ENCODE measurements at places on chromosomes 6 and 20.

DNA sequence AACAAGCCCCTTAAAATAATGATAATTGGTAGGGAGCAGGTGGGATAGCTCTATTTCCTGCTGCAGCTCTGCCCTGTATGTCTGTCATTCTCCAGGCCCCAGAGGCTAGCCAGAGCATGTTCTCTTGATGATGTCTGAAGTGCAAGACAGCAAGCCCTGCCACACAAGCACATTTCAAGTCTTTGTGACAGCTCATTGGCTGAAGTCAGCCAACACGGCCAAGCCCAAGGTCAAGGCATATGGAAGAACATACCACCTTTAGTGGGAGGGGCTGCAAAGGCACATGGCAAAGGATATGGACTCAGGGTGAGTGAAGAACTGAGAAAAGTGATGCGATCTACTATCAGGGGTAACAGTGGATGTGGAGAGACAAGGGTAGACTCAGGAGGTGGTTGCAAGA, 116.1 kb downstream of the PRND start:
- no peak for DNase-seq

- DNase-seq, result no peak
These were observed 79.8 kb downstream of the PRDM1 start for GRCh38 chr6:106165885-106166485.

DNA sequence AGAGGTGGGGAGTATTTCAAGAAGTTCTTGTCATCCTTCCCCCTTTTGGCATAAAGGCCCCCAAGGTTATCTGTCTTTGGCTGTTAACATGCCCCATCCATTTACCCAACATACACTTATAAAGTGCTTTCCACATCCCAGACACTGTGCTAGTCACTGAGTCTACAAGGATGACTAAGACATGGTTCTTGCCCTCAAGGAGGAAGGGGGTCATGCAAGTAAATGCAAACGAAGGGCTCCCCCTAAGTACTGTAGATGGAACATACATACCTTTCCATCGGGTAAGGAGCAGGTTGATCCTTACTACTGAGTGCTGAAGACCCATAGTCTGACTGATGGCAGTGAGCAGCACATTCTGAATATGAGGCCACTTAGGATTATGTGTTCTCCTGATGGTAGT, 38.3 kb downstream of the HECA start:
- DNase-seq, result no peak

- DNase-seq, result no peak
These were observed 39.3 kb downstream of the PCNA start for GRCh38 chr20:5080384-5080877.

DNA sequence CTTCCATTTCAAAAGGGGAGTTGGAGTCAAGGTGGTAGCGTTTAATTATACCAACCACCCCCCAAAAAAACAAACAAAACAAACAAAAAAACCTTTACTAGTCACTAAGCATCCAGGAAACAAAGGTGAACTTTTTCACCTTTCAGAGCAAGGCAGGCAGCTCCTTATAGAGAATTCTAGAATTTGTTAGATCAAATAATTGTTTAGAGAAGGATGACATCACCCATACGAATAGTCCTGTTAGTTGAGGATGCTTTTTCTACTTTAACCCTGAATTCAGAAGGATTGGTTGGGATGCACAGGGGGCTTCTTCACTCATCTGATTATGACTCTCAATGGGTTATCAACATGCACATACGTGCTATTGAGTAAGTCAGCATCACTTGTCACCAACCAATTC, 44.3 kb downstream of the GNAS start:
- DNase-seq, result no peak

DNA sequence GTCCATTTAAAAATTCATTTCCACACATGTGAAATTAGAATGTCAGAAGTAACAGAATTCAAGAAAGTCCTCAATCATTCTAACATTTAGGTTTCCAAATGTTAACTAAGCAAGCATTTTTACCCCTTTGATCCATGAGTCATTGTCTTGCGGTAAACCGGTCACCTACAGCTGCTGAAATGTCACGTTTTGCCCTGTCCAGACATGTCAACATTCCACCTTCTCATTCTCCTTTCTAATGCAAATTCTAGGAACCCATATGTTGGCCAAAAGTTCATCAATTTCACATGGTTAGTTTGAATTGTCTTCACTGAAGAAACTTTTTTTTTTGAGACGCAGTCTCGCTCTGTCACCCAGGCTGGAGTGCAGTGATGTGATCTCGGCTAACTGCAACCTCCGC, 117.2 kb downstream of the IPCEF1 start:
- DNase-seq, result no peak

DNA sequence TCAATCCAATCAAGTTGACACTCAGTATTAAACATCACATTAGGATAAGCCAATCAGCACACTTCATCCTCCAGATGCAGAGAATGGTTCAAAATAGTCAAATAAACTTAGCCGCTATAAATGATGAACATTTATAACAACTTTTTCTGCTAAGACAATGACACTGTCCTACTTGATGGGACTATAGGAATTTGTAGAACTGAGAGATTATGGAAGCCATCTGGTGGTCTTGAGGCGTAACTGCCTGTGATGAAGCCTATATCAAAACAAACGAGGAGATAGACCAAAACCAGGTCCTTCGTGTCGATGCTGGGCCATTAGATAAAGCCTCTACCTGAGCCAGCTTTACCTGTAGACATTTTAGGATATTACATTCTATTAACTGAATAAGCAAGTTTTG, 631.1 kb downstream of the COL12A1 start:
- DNase-seq, result no peak

DNA sequence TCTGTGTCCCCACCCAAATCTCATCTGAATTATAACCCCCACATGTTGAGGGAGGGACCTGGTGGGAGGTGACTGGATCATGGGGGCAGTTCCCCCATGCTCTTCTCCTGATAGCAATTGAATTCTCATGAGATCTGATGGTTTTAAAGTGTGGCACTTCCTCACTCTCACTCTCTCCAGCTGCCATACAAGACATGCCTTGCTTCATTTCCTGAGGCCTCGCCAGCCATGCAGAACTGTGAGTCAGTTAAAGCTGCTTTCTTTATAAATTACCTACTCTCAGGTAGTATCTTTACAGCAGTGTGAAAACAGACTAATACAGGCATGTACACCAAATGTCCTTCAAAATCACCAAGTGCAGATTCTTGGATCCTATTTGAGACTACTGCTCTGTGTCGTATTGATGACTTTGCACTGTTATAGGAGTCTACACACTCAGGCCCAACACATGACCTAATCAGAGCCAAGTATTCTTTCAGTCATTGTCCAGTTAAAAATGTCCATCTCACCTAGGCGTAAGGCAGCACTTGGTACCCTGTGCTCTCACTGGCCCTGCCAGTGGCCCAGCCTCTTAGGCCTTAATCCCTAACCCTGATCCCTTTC, 52.8 kb upstream of the UST start:
- DNase-seq, result no peak

DNA sequence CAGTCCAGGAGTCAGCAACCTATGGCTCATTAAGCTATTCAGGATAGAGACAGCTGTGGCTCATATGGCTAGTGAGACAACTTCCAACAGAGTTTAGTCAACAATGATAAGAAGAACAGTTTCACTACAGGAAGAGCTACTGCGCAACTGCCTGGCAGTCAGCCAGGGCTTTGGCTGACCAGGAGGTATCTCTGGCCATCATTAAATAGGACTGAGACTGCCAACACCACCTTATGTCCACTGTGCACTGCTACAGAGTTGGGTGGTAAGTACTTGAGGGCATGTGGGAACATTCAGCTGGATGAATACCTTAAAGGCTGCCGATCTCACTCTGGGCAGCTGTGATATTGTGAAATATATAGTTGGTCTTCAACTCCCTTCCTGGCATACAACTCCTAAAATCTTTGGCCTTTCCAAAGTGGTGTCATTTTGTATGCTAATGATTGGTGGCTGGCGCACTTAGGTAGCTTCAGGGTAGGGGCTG, 52.2 kb upstream of the FAM83C start:
- no peak for DNase-seq

- DNase-seq, result no peak
These were observed 700.7 kb downstream of the PRKN start for GRCh38 chr6:162026843-162027242.

DNA sequence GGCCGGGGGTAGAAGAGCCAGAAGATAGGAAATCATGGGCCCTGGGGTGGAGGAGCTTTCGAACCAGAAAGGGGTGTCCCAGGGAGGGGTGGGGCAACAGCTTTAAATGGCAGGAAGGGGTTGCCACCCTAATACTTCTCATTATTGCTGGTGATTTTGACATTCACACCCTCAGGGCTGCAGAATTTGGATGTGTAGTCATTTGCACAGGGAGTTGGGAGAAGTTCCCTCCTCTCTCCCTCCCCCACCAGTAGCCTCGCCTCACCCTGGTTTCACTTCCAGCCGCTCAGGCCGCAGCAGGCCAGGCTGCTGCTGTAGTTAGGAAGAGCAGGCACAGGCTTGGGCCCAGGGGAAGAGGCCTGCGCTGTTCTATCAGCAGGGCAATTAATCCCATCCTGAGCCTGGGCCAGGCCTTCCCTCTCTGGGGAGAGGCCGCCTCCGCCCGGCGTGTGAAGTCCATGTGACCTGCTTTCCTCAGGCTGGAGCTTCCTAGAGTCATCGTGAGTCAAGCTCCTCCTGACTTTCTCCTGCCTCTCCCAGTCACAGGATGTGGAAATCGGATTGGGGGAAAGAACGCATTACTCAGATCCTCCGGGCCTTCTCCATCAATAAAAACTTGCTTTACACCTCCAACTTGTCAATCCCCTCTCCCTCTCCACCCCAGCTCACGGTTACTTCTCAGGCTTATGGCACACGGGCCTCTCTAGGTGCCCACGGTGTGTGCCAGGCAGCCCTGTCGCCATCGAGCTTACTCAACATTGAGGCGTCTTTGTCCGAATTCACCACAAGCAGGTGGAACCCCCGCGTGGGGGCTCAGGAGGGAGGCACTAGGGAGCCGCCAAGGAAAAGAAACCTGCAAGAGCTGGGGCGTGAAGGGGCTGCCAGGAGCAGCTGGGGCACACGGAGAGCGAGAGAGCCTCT, 7.8 kb downstream of the ADTRP start:
- no peak for DNase-seq

- no peak for DNase-seq
These were observed 453.6 kb downstream of the COL12A1 start for GRCh38 chr6:74752303-74752702.

- no peak for DNase-seq
These were observed 272.2 kb upstream of the MAP3K7 start for GRCh38 chr6:90859056-90859455.

DNA sequence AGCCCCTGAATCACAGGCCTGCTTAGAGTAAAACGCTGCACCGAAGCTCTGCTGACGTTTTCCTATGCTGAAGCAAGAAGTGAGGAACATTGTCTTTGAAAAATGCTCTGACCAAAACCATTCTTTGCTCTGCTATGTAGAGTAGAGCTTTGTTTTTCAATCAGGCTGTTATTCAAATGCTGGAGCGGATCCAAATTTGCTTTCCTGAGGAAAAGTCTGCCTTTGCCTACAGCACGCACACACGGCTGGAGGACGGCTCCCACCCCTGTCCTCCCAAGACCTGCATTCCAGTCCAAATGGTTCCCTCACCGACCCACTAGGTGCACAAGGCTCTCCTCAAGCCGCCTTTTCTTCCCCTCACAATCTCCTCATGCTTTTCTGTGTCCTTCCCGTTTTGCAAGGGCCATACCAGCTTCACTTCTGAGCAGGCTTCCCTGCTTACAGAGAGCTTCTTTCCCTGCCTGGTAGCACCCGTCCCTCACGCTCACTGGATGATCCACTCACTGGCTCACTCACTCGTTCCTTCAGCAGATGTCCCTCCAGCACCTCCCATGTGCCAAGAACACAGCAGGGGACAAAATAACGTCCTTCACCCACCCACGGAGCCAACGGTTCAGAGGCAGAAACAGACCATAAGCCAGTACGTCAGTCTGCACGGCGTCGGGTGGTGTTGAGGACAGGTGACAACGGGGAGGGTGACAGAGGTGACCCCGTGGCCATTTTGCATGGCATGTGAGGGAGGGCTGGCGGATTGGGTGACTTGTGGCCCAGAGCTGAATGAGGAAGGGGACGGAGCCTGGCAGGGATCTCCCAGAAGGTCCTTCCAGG, 137.9 kb upstream of the NEDD9 start:
- no peak for DNase-seq

- DNase-seq, result peak; percentile 80
These were observed at the start of gene E2F1 for GRCh38 chr20:33686100-33686983. Gene E2F1 (minus strand): TSS chr20:33686385. CDS start chr20:33686264, 121 bp downstream.

- peak; percentile 8 for DNase-seq
These were observed 154.7 kb upstream of the LAMP5 start for GRCh38 chr20:9359561-9360308.

GRCh38 chr20:45971425-45971674, 653 bp downstream of the ZNF335 start:
- no peak for DNase-seq

DNA sequence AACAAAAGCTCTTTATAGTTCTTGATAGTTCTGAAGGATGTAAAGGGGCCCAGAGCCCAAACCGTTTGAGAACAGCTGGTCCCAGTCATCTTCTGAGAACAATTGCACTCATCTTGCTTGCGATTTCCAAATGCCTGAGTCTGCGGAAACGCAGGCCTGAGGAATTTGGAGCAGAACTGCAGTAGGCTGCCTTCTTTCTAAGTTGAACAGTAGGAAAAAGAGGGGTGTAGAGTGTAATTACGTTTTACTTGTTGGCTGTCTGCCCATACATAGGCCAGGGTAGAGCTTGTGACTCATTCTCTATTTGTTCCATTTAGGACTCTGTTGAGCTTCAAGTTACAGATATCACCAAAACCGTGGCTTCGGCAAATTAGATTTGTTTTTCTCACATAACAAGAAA, 42.0 kb upstream of the KIF16B start:
- no peak for DNase-seq

DNA sequence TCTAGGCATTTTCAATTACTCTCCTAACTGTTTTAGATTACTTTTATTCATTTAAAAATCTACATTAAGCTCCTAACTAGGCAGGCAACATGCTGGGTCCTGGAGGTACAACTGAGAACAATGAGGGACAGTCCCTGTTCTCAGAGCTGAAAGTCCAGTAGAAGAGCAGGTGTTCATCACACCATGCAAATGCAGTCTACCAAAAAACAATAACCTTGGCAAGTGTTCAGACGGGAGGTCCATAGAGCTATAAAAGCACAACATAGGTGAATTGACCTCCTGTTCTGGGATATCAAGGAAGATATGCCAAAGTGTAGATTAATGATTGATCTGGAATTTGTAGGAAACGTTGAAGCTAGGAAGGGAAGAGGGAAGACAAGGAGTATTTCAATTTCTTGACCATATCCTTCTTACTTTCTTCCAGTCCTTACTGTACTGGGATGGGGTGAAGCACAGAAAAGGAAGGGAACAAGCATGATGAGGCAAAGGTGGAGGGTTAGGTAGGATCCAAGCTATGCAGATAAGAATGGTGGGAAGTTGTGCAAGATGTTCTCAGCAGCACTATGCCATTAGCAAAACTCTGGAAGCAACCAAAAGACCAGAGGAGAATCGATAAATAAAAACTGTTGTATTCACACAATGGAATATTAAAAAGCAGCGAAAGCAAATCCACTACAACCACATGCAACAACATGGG, 485.7 kb upstream of the JARID2 start:
- DNase-seq, result no peak

- DNase-seq, result no peak
These were observed 9.1 kb upstream of the MAPK13 start for GRCh38 chr6:36120979-36121786.

Data from SHP77 treated with DMSO at 0.1 percent for 48 hours (cell line).